Activated B cell treated with CpG ODN at 0.5 μM for 24 hours (primary cell): ENCODE measurements at places on chromosomes 16 and 17. TPM values are rescaled to one million over a fixed set of nuclear protein-coding genes. Genes with fewer than 3 reads are reported as not detected.

Gene CA7
- total RNA-seq: not detected in 2 replicates

Gene FOXL1
- total RNA-seq: not detected in 2 replicates

Gene NOS2
- total RNA-seq: not detected in 2 replicates

Gene CAPN15
- total RNA-seq: 77.0 and 95.1 TPM in 2 replicates

Gene FTO
- 59.7 and 65.8 TPM in 2 replicates for total RNA-seq

Gene ARL6IP1
- 94.0 and 98.3 TPM in 2 replicates for total RNA-seq

Gene OSBPL7
- total RNA-seq: 28.8 and 34.4 TPM in 2 replicates

Gene WNT9B
- total RNA-seq: not detected in 2 replicates

Gene MPP3
- total RNA-seq: not detected in 2 replicates

- no peaks in the 10 kb centered on the region for H3K36me3 ChIP-seq
- no peak overlapping the region for H3K27ac ChIP-seq
- peaks cover 11% of the 10 kb centered on the region for H3K27me3 ChIP-seq
- H3K4me1 ChIP-seq: no peaks in the 10 kb centered on the region
- no peak overlapping the region for H3K4me3 ChIP-seq
These were observed 213.7 kb downstream of the COPRS start for GRCh38 chr17:31645351-31645750.

DNA sequence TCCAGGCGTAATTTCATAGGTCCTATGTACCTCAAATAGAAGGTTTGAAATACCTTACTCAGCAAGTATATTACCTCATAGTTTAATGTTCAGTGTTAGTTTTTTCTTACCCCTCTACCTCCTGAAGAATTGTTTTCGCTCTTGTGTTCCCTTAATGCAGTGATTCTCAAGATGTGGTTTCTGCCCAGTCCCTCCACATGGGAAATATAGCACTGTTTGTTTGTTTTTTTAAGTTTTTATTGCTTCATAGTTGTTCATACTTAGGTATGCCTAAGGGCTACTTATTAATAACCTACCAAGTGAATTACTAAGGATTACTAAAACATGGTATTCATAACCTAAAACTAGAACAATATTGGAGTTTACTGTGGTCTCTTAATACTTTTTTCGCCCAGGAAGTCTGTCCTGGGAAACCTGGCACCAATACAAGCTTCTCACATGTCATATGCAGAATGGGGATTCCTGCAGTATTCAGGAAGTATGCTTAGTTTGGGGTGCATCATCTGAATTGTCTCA is 5.0 kb downstream of the RSPRY1 start:
- DNase-seq: no peak
- no peak overlapping the region for H3K4me3 ChIP-seq

GRCh38 chr17:4934173-4934979 is 2.3 kb downstream of the GP1BA start:
- H3K4me1 ChIP-seq: peaks cover 48% of the 10 kb centered on the region
- peaks cover 28% of the 10 kb centered on the region for H3K36me3 ChIP-seq
- H3K4me3 ChIP-seq: no peak overlapping the region
- no peak for DNase-seq
- H3K27me3 ChIP-seq: peaks cover 15% of the 10 kb centered on the region

DNA sequence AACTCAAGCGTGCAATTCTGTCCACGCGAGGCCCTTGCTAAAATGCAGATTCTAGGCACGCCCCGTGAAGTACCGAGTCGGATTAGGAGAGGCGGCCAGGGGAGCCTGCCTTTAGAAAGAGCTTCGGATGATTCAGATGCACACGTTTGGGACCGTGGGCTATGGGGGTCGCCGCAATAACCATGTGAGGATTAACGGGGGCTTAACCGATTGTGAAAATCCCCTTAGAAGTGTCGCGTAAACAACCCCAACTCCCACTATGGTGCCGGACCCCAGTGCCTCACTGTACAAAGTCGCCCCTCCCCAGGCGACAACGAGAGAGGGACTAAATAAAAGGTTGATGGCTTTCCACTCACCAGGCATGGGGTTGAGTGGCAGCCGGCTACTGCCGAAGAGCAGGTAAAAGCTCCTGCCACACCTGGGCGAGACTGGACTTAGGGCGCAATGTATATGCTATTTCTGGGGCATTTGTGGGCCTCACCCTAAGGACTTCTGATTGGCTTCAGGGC is 635 bp upstream of the SP2 start:
- H3K4me1 ChIP-seq: peaks cover 44% of the 10 kb centered on the region
- no peak for DNase-seq
- H3K36me3 ChIP-seq: peaks cover 27% of the 10 kb centered on the region

DNA sequence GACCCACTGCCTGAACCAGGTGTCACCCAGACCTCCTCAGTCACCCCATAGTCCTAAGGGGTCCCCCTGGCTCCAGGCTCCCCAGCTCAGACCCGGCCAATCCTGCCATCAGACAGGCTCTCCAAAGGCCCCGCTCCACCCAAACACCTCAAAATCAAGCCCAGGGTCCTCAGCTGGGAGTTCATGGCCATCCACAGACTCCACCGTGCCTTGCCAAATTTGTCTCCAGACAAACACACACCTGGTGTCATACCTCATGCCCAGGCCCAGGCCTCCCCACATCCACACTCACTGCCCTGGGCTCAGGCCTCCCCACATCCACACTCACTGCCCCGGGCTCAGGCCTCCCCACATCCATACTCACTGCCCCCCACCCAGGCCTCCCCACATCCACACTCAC is 12.5 kb downstream of the RPH3AL start:
- H3K4me1 ChIP-seq: peaks cover 2% of the 10 kb centered on the region

- no peak for DNase-seq
- H3K4me1 ChIP-seq: peaks cover 16% of the 10 kb centered on the region
- no peak overlapping the region for H3K27ac ChIP-seq
- H3K36me3 ChIP-seq: peaks cover 4% of the 10 kb centered on the region
- peaks cover 4% of the 10 kb centered on the region for H3K27me3 ChIP-seq
- peak overlapping the region; percentile 82 for H3K4me3 ChIP-seq
These were observed 510 bp upstream of the RAB40B start for GRCh38 chr17:82698974-82699442.

GRCh38 chr16:72715267-72715666 is 332.7 kb downstream of the ZFHX3 start:
- DNase-seq: no peak
- H3K27me3 ChIP-seq: no peaks in the 10 kb centered on the region
- H3K27ac ChIP-seq: no peak overlapping the region
- no peaks in the 10 kb centered on the region for H3K4me1 ChIP-seq

GRCh38 chr16:89685916-89686315 is 573 bp upstream of the CDK10 start:
- DNase-seq: no peak
- peaks cover 18% of the 10 kb centered on the region for H3K4me1 ChIP-seq

GRCh38 chr17:22268214-22268911 is 576.0 kb downstream of the KCNJ18 start:
- no peaks in the 10 kb centered on the region for H3K4me1 ChIP-seq
- H3K36me3 ChIP-seq: no peaks in the 10 kb centered on the region
- no peak for DNase-seq

DNA sequence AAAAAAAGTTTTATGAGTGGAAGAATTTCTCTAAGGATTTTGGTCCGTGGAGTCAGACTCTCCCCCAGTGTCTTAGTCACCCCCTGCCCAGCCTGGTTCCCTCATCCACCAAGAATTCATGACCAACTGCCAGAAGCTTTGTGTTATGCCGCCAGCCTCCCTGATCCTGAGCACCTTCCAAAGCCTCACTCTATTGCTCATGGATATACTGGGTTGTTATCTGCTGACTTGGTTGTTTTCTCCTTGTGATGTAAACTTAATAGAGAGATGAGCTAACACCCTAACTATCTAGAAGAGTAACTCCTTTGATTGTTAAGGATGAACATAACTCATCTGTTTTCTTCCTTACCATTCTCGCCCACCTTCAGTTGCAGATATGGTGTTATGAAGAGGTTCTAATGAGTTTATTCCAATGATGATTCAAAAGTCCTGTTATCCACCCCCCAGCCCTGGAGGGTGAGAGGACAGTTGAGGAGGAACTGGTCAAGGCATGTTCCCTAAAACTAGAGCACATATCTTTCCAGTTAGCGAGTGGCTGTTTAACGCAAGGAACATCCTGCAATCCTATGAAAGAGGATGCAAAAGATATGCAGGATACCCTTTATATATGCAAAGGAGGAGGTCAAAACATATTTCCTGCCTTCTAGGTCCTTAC is 1.5 kb upstream of the PSMD3 start:
- DNase-seq: no peak
- peaks cover 22% of the 10 kb centered on the region for H3K36me3 ChIP-seq
- H3K4me3 ChIP-seq: peak overlapping the region; percentile 96
- peaks cover 36% of the 10 kb centered on the region for H3K4me1 ChIP-seq
- peaks cover 4% of the 10 kb centered on the region for H3K27me3 ChIP-seq
- peak overlapping the region; percentile 60 for H3K27ac ChIP-seq

GRCh38 chr16:47018223-47018891 is 44.9 kb upstream of the DNAJA2 start:
- peak overlapping the region; percentile 13 for H3K4me3 ChIP-seq
- no peaks in the 10 kb centered on the region for H3K36me3 ChIP-seq

DNA sequence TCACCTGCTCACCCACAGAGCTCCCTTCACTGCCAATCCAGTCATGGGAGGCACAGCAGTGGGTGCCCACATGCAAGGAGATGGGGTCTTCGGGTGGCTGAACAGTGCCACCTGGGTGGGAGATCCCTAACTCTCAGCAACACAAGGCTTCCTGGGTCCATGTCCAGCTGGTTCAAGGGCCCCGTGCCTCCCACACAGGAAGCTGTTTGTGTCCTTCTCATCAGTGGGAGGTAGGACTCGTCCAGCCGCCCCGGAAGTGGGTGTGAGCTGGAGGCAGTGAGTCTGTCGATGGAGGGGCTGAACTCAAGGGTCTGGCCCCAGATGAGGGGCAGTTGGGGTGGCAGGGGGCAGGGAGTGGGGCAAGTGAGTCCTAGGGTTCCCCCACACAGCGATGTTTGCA is 1.6 kb downstream of the FBXL16 start:
- peaks cover 4% of the 10 kb centered on the region for H3K4me1 ChIP-seq
- H3K4me3 ChIP-seq: no peak overlapping the region
- DNase-seq: no peak
- no peak overlapping the region for H3K27ac ChIP-seq
- H3K36me3 ChIP-seq: no peaks in the 10 kb centered on the region

GRCh38 chr17:7491583-7491982 is 7.4 kb downstream of the POLR2A start:
- no peak overlapping the region for H3K4me3 ChIP-seq
- H3K4me1 ChIP-seq: peaks cover 54% of the 10 kb centered on the region
- DNase-seq: no peak

- peak overlapping the region; percentile 30 for H3K27ac ChIP-seq
- H3K4me3 ChIP-seq: no peak overlapping the region
- no peaks in the 10 kb centered on the region for H3K27me3 ChIP-seq
- DNase-seq: no peak
- peaks cover 5% of the 10 kb centered on the region for H3K36me3 ChIP-seq
- peaks cover 66% of the 10 kb centered on the region for H3K4me1 ChIP-seq
These were observed 195.4 kb downstream of the XYLT1 start for GRCh38 chr16:17275076-17276009.

- peaks cover 11% of the 10 kb centered on the region for H3K4me1 ChIP-seq
- peak overlapping the region; percentile 20 for H3K4me3 ChIP-seq
- no peak for DNase-seq
- no peak overlapping the region for H3K27ac ChIP-seq
- peaks cover 41% of the 10 kb centered on the region for H3K27me3 ChIP-seq
These were observed 6.1 kb downstream of the MT1H start for GRCh38 chr16:56675685-56676210.
